ENCODE measurements at places on chromosomes 7 and 10.

DNA sequence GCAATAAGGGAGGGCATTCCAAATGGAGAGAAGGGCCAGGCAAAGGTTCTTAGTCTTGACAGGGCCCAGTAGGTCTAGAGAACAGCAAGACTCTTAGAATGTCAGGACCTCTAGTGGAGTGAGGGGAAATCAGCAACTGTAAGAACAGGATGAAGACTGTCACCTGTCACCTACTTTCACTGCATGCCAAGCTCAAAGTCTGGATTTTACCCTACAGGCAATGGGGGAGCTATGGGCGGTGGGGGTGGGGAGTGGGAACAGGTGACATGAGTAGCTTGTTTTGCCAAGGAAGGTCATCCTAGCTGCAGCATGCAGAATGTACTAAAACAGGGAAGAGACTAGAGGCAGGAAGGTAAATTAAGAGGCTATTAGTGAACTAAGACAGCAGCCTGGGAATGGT lies 18.3 kb downstream of the GOT1 start:
- no peak for DNase-seq

DNA sequence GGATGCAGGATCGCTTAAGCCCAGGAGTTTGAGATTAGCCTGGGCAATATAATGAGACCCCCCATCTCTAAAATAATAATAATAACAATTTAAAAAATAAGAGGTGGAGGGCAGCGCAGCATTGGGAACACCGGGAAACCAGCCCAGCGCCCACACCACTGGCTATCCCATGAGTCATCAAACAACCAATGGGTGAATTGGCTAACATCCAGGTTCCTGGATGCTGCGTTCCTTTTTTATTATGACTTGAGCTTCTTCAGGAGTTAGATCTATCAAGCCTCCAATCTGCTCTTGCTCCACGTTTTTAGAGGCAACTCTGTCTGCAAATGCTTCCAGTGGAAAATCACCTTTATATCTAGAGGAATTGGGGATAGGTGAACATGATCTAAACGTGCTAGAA lies 10.0 kb upstream of the LRRC4 start:
- peak; percentile 75 for DNase-seq

DNA sequence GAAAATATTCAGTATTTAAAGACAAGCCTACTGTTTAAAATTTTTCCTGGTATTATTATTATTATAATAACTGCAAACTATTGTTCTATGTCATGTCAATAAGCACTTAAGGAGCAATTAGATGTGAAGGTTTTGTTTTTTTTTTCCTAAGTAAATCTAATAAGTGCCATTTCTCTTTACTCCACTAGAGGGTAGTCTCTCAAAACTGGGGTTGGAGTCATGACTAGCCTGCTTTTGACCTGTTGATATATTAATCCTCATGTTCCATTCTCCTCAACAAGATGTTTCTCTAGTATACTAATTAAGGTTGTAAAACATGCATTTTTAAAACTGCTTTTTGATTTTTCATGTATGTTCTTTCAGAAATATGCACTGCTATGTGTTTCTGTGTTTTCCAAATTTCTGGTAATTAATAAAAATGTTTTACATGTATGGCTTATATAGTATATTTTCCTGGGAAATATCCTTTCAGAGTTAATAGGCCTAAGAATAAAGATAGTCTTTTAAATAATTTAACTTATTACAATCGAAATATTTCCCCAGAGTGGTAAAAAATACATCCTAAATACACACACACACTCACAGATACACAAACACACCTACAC lies 1.0 kb upstream of the LRRN3 start:
- no peak for DNase-seq

DNA sequence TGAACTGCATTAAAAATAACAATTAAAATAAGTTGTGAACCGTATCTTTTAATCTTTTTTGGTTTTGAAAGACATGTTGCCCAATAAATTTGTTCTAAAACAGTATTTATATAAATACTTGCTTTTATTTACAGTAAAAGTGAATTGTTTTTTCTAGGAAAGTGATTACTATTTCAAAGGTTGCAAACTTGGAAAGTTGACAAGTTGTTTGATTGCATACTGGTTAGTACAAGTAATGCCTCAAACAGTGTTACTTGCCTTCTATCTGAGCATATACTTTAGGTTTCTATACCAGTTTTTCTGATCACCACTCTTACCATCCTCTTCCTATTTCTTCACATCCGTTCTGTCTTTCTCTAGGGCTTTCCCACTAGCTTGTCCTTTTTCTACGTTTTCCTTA lies 212.6 kb downstream of the FOXP2 start:
- DNase-seq, result no peak

DNA sequence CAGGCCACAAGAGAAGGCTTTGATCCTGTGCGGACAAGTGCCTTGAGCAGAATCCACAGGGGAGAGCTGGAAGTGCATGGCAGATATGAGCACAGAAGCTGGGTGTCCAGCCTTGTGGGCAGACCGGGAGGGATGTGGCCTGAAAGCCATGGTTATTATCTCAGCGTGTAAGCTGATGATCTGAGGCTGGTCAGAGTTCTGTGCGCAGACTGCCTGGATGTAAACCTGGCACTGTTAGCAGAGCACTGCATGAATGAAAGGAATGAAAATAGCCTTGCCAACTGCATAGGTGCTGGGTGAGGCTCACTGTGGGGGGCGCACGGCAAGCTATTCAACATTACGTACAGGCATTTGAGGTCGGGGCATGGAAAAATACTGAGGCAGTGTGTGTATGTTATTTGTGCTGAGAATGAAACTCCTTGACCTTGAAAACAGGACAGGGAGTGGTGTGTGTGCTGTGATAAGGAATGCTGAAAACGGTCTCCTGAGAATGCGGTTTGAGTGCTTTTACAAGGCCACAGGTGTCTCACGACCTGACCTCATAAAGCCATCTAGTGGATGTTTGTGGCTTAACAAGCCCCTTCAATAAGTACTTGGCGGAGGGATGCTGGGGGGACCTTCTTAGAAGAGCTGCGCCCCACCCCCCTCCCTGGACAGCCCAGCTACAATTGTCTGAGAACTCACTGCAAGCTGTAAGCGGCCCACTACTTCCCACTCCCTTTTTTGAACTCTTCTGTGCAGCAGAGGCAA lies 18.7 kb downstream of the AKR1C1 start:
- DNase-seq, result peak; percentile 31

DNA sequence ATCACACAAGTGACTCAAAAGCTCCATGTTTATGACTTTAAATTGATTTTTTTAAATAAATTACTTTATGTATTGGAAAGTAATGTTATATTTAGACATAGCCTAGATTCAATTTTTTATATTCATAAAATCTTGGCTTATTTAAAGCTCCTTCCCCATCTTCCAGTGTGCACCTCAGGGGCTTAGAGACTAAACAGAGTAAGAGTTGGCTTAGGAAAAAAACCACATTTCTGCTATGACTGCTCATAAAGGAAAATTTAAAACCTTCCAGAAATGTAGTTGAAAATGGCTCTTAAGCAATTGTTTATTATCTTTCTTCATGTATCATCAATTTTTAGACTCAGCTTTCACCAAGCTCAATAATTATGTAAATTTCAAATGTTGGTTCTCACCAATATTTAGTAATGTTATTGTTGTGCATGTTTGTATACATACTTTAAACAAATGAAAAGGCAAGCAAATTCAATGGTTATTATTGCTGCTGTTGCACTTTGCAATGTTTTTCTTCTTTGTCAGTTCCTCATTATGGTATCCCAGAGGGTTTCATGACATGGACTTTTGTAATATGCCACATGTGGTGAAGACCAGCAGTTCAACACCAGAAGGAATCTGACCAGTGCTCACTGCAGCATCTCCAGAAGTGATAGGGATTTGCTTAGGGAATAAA lies 700.1 kb upstream of the ANKRD30A start:
- no peak for DNase-seq

GRCh38 chr10:10520491-10521385 lies 496.9 kb upstream of the CELF2 start:
- no peak for DNase-seq

DNA sequence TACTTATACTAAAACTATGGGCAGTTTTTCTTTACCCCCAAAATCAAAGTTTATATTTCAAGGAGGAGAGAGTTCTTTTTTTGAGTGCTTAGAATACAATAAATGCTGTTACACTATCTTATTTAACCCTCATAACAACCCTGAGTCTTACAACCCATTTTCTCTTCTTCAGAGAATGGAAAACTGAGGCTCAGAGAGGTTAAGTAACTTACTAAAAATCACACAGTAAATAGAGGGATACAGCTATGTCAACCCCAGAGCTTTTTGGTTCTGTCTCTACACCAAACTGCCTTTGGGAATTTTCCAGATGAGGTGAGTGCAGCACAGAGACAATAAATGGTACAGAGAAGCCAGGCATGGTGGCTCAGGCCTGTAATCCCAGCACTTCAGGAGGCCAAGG lies 25.6 kb upstream of the PIK3AP1 start:
- no peak for DNase-seq

DNA sequence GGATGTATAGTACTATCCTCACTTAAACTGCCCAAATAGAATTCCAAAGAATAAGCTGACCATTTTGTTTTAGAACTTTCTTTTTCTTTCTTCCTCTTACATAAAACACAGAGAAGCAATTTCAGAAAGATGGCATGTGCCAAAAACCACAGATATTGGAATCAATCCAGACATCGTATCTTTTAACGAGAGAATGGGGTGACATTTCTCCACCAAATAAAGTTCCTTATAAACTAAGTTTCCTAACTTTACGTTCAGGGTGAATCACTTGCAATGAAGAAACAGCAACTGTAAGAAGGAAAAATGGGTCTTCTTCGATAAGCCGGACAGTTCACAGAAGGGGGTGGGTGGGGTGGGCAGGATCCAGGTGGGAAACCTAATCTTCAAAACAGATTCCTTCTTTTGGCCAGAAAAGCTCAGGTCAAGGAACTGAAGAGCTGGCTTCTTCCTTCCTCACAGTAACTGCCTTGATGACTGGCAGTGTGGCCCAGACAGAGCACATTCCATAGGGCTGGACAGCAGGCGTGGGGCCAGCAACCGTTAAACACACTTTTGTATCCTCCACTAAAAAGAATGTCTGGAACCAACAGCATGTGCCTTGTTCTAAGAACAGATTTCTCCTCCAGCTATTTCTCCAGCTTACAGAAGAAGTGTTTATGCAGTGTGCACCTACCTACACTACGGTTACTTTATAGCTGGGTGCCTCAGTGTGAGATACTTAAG lies 31.5 kb downstream of the CREB3L2 start:
- DNase-seq, result peak; percentile 93

DNA sequence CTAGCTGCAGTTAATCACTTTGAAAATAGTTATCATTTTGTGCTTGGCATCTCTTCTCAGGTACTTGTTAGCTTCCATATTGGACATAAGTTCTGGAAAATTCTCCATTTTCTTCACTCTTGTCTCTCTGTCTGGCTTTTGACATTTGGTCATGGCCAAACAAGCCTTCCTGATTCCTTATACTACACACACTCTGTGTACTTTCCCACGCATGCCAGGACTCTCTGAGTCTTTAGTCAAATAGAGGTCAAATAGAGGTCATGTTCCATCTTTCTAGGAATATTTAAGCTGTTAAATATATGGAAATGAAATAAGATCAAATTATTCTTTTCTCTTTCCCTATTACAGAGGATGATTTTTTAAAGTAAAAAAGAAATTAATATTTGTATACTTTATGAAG lies 235.5 kb upstream of the PLXDC2 start:
- no peak for DNase-seq

- no peak for DNase-seq
Observed at GRCh38 chr10:86244297-86245014, 122.1 kb downstream of the GRID1 start.

GRCh38 chr10:82160307-82160706 lies 285.3 kb downstream of the NRG3 start:
- DNase-seq, result no peak

DNA sequence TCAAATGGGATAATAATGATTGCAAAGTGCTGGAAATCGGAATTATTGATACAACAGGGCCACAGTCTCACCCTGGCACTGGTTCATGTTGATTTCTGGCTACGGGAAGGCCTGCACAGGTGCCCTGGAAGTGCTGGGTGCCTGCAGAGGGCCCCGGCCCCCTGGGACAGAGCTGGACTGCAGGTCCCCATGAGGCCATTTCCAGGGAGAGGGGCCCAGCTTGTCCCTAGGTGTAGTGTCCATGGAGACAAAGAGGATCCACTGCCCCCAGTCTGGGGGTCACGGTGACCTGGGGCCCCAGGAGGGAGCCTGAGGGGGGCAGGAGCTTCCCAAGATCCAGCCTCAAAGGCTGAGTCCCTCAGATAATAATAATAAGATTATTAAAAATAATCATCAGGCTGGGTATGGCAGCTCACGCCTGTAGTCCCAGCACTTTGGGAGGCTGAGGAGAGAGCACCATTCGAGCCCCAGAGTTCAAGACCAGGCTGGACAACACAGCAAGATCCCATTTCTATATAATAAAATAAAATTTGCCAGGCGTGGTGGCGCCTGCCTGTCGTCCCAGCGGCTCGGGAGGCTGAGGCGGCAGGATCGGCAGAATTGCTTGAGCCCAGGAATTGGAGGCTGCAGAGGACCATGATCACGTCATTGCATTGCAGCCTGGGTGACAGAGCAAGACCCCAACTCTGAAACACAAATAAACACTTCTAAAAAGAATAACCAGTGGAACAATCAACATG lies 98.1 kb downstream of the MICALL2 start:
- no peak for DNase-seq

GRCh38 chr10:33939892-33940291 lies 605.4 kb upstream of the NRP1 start:
- DNase-seq, result no peak

- peak; percentile 86 for DNase-seq
Observed at GRCh38 chr10:69866688-69867461, 65.2 kb downstream of the COL13A1 start.

- DNase-seq, result no peak
Observed at GRCh38 chr7:91609525-91609924, 271.0 kb downstream of the MTERF1 start.

GRCh38 chr7:130154131-130154500 lies 51.1 kb downstream of the TMEM209 start:
- no peak for DNase-seq

GRCh38 chr10:36506697-36507496 lies 618.5 kb upstream of the ANKRD30A start:
- no peak for DNase-seq

DNA sequence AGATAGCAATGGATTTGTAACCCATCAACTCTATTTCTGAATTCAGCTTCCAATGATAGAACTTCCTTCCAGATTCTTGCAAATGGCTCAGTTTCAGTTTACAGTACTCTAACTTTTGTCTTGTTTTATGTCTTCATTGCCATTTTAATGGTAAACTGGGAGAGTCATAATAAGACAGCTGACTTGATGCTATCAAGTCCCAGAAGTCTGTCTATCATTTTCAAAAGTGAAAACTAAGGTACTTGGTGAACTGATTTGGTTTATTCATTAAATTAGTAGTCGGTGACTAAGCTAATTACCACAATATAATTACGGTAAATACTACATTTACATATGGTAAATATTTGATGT lies 25.0 kb downstream of the RTKN2 start:
- no peak for DNase-seq

GRCh38 chr10:17240096-17240495 lies 12.1 kb downstream of the VIM start:
- DNase-seq, result no peak

All from astrocyte (in vitro differentiated cells and primary cell).